Adrenal gland (tissue), 19 donors: ENCODE measurements at places on chromosomes 2 and 18. TPM values are rescaled to one million over a fixed set of nuclear protein-coding genes. Genes with fewer than 3 reads are reported as not detected.
A peak's percentile ranks its signal among the peaks of the same experiment; 100 is the strongest.

- DNase-seq: no peak
Measured at GRCh38 chr2:15246870-15247269, 314.3 kb downstream of the NBAS start.

DNA sequence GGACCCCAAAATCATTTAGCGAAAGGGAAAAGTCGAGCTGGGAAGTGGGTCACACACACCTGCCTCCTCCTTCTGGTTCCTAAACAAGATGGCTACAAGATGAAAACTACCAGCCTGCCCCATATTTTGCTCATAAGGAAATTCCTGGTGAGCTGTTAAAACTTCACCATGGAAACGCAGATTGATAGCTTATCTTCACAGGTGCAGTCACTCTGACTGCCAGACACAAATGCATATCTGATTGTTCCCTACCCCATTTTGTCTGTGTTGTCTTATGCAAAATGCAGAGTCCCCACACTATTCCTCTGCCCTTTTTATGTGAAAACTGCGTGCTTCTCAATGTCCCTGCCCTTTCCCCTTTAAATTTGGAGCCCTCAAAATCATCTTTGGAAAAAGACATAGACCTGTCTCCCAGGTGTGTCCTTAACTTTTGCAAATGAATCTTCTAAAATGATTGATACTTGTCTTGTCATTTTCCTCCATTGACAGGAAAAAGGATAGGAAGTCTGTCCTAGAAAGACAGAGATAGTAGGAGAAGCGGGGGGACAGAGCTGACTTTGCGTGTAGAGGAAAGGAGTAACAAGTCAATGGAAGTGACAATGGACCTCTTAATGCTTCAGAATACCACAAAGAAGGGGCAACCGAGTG is 38.9 kb upstream of the THOC1 start:
- DNase-seq: no peak

- DNase-seq: peak; percentile 71
Measured at GRCh38 chr2:111659361-111660333, 224.3 kb downstream of the ANAPC1 start.

The KCNJ3 gene
- polyA plus RNA-seq: 0.64 TPM

DNA sequence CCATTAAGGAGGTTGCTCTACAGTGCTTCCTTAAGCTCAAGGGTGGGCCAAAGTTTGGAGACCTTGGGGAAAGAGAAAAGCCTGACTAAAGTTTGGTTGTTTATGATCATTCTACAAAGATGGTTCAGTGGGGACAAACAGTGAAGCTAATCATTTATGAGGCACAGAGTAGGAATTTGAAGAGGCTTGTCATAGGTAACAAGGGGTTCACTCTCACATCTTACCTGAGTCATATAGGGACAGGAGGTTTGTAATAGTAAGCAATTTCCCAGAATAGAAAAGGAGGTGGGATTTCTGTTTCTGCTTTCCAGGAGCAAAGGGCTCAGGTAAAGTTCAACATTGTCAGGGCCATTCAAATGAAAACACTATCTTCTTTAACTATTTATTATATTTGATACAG is 787.9 kb downstream of the CPS1 start:
- DNase-seq: no peak

The DNER gene
- polyA plus RNA-seq: 188 TPM

- DNase-seq: no peak
Measured at GRCh38 chr2:129189617-129190319, 789.7 kb upstream of the RAB6C start.

The STARD6 gene
- not detected for polyA plus RNA-seq

The STAT4 gene
- polyA plus RNA-seq: 5.1 TPM

- DNase-seq: no peak
Measured at GRCh38 chr2:24009680-24010476, at the start of gene MFSD2B. MFSD2B (plus strand) TSS chr2:24010085; CDS start chr2:24010097, 12 bp downstream.

DNA sequence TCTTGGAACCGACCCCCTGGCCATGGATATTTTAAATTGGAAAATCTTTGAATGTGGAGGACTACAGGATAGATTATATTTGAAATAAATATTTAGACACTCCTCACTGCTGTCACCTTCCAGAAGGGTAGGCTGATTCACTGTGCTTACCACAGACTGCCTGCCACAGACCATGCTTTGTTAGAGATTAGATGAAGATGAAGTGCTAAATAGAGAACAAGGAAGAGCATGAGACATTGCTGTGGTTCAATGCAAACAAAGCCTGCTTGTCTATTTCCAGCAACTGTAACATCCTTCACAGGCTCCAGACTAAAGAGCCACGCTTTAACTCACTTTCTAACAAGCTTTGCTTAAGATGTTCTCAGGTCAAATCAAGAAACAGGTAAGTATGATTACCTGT is 81.0 kb upstream of the TMEM17 start:
- no peak for DNase-seq

- no peak for DNase-seq
Measured at GRCh38 chr2:216866515-216867095, 6.7 kb upstream of the TNP1 start.

GRCh38 chr2:233940376-233941276 is 23.5 kb downstream of the TRPM8 start:
- no peak for DNase-seq

GRCh38 chr2:234548695-234549420 is 52.0 kb upstream of the ARL4C start:
- no peak for DNase-seq

GRCh38 chr2:120235681-120236080 is 12.5 kb upstream of the TMEM185B start:
- DNase-seq: no peak

The APLF gene
- 2.7 TPM for polyA plus RNA-seq

- DNase-seq: peak; percentile 28
Measured at GRCh38 chr2:217650716-217651360, 352.0 kb downstream of the TNS1 start.

DNA sequence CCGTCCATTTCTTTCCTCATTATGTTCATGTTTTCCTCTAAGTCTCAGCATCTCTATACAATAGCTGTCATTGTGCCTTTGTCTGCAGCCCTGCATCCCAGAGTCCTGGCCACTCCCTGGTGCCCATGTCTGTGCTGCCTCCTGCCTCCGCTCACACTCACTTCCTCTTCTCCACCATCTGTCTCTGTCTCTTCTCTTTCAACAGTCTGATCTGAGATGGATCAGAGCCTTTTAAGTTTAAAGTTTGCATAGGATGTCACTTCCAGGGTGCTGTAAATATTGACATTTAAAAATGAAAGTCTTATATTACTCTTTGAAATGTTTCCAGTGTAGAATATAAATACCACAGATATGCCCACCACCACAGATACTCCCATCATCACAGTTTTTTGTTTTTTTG is 42.7 kb downstream of the UBE2F start:
- DNase-seq: no peak

- DNase-seq: no peak
Measured at GRCh38 chr18:78330766-78331165, 648.9 kb upstream of the SALL3 start.

DNA sequence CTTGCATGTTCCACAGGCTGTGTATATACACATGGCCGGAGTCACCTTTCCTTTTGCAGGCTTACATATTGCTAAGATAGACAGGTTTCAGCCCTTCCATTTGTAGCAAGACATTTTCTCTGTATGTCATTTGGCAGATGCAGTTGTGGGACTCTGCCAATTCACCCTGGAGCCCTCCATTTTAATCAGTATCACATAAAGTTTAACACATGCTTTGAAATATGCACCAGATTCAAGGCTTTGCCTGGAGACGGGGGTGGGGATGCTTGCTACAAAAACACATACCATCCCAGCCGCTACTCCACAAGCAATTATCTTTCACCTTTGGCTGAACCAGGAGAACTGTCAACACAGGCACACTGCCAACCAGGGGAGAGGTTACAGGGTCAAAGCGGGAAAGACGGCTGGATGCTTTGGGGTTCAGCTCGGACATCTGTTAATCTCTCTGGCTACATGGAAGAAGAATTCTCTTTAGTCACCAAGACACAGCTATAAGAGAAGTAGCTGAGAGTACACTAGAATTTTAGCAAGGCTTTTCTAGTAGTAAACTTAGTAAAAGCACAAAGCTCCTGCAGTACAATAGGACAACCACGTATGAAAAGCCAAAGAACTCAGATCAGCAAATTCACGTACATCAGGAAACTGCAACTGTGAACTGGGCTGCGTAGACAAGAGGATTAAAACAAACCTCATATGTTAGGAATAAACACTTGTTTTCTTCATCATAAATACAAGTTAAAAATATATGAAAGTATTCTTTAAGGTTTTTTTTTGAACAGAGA is 130.9 kb downstream of the EXOC6B start:
- peak; percentile 50 for DNase-seq

GRCh38 chr18:31710826-31711225 is 26.4 kb upstream of the B4GALT6 start:
- no peak for DNase-seq
